ENCODE measurements at places on chromosomes 1 and 21.

GRCh38 chr1:116179419-116179818 is 68.2 kb downstream of the MAB21L3 start:
- no peak for DNase-seq

GRCh38 chr1:235971020-235971419 is 93.9 kb downstream of the NID1 start:
- DNase-seq: no peak

- DNase-seq: no peak
Measured at GRCh38 chr1:26723013-26723991, 27.5 kb downstream of the ARID1A start.

GRCh38 chr1:206059355-206059915 is 6.5 kb downstream of the RHEX start:
- no peak for DNase-seq

DNA sequence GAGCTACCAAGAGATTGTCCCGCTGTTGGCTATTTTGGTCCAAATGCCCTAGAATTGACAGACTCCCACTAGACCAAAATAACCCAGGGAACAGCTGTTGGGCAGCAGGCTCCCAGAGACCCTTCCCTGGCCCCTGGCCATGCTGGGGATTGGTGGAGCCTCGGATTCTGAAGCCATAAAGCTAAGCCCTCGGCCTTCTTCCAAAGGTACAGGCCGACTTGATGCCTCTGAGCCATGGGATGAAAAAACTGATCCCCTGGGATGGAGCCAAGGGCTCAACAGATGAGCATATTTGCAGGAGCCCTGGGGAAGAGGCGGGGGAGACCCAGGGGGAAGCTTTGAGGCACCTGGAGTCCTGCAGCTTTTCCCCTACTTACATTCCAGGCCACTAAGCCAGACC is 1.0 kb upstream of the LRRC38 start:
- DNase-seq: no peak

DNA sequence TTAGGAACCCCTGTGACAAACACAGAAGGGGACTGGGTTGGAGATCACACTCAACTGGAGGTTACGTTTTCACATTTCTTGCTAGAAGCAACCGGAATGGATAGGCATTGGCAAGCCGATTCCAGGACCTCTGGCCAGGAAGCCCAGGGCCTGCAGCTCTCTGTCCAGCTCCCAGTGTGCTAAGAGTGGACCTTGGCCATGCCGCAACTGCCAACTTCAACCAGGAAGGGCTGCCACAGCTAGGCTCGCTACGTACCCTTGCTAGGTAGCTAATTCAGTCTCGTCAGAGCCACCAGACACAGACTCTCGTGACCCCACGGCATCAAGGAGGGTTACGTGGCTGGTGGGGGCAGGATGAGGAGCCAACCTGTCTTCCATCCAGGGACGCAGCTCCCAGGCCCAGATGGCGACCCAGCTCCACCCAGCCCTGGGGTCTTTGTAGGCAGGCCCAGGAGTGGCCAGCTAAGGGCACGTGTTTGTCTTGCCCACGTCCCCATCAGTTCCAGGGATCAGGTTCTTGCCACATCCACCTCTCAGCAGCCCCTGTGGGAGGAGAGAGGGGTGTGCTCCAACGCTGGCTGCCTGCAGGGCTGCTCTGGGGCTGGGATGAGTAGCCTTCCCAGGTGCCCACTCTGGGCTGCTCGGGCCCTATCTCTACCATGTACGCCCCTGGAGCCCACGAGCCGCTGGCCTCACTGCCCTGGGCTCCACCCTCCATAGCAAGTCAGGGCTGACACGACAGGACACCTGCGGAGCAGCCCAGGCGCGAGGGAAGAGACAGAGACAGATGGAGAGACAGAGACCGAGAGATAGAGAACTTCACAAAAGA is 39.2 kb downstream of the UBE2G2 start:
- no peak for DNase-seq

DNA sequence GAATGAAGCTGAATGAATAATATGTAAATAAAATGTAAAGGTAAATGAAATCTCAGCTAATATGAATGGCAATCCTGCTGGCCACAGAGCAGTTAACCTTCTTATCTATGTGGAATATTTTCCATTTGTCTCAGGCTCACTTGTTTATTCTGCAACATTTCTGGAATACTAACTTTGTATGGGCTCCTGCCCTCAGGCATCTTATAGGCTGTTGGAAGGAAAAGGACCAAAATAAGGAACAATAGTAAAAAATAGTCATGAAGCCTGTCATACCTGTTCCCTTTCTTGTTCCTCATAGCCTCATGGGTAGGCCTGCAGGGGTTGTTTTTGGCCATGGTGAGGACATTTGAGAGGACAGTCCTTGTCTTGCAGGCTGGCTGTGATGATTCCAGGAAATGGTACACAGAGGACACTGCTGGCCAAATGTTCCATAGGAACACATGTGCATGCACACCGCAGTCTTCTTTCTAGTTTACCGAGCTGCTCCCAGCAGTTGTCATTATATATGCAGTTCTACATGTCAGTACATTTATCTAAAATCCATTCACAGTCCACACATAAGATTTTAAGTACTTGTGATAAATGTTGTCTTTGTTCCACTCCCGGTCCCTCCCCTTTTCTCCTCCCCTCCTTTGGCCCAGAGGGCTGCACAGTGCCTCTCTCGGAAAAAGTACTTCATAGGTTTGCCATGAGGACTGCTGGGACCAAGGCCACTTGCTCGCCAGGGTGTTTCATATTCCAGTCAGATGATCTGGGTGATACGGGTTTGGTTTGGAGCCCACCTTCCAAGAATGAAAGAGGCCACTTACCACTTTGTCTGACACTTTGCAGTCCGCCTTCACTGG is 15.2 kb upstream of the KCNQ4 start:
- DNase-seq: no peak

GRCh38 chr1:232940262-232940661 is 10.1 kb upstream of the NTPCR start:
- DNase-seq: no peak

GRCh38 chr1:91440847-91441246 is 36.2 kb upstream of the HFM1 start:
- DNase-seq: no peak

DNA sequence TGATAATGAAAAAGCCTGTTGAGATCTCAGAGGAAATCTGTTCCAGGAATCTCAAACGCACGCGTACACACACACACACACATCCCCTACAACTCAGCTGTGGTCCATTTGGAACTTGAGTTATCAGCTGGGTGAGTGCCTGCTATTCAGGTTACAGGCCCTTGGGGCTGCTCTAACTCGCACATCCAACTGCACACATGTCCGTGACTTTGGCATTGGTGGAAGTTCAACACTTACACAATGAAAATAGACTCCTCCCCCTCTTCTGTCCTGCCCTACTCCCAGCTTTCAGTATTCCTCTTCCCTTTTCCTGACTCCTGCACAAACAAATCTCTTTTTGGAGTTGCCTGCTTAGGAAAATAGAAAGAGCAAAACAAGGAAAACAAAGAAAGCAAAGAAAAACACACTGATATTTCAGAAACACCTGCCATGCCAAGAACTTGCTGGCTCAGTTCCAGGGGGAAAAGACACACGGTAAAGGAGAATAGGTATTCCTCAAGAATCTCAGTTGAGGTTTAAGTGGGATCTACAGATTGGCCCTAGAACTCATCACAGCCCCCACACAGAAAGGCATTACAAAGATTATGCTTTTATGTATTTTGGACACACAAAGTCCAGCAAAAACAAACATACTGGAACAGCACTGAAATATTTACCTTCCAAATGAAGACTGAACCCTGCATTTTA is 140.9 kb downstream of the TGFBR3 start:
- no peak for DNase-seq

GRCh38 chr1:155140630-155140953 is 261 bp upstream of the DPM3 start:
- no peak for DNase-seq

DNA sequence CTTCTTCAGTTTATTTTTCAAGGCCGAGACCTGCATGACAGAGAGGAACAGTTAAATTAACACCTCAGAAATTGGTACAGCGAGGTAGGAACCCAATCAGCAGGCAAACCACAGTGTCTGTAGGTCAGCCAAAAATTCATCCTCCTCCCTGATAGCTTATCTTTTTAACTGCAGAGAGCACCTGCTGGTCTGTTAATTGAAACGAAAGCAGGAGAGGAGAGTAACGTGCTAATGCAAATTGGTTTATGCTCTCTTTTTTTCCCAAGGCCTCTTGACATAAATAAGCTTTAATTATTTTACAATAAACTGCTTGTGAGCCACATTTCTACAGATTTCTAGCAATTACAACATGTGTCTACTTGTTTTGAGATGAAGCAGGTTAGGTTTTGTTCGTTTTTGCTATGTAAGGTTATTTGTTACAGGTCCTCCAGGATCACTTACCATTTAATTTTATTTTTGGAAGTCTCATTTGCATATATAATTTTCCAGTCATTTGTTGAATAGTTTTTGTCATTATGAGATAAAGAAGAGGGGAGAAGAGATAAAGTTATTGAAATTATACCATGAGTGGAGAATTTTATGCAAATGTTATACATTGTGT is 179.9 kb downstream of the DENND1B start:
- DNase-seq: no peak

DNA sequence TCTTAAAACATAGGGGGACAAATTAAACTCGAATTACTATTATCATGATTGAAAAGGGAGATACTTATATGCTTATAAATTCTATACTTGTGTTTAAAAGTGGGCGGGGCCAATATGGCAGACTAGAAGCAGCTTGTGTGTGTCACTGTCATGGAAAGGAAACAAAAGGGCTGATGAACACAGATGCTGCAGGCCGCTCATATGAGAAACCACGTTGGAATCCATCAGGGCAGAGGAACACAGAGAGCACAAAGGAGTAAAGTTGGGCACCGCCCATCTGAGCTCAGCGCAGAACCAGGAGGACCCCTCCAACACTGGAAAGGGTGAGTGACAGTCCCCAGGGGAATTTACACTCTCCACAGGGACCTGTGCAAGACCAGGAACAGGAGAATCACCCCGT is 107.0 kb downstream of the SLC5A9 start:
- no peak for DNase-seq

DNA sequence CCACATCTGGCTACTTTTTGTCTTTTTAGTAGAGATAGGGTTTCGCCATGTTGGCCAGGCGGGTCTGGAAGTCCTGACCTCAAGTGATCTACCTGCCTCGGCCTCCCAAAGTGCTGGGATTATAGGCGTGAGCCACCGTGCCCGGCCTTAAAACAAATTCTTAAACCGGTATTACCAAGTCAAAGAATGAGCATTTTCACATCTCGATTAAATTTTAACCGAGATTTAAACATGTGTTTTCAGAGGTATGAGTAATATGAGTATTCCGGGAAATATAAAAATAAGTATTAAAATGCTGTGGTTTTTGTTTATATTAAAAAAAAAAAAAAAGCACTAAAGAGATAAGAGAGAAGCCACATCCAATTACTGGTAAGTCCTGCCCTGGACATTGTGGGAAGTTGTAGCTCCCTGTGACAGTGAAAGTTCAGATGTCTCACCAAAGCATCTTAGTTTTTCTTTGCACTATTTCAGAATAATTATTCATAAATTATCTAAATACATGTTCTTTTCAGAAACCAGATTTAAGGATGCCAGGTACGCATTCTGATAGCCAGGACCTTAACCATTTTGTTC is 24.9 kb downstream of the ZNF281 start:
- DNase-seq: no peak

DNA sequence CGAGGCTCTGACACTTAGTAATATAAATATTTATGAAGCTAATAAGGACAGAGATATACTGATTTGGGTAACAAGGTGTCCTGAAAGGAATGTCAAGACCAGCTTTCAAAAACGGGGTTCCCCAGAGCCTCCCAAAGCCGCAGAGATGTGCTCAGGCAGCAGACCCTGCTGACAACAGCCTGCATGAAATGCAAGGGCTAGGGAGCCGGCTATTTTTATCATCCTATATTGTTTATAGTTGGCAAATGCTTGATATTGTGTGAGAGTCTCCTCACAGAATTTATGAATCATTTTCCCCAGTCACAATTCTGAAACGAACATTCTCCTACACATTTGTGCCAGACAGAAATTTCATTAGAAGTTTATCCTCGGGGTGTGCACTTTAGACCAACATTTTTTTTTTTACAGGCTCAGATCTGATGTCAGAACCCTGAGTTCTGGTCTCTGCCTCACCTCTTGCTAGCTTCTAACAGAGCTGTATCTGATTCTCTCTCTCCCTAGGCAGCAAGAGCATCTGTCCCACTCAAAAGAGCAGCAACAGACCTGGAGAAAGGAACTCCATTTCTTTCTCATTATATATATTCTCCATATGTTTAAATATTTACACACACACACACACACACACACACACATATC is 302.3 kb upstream of the PLD5 start:
- DNase-seq: no peak

DNA sequence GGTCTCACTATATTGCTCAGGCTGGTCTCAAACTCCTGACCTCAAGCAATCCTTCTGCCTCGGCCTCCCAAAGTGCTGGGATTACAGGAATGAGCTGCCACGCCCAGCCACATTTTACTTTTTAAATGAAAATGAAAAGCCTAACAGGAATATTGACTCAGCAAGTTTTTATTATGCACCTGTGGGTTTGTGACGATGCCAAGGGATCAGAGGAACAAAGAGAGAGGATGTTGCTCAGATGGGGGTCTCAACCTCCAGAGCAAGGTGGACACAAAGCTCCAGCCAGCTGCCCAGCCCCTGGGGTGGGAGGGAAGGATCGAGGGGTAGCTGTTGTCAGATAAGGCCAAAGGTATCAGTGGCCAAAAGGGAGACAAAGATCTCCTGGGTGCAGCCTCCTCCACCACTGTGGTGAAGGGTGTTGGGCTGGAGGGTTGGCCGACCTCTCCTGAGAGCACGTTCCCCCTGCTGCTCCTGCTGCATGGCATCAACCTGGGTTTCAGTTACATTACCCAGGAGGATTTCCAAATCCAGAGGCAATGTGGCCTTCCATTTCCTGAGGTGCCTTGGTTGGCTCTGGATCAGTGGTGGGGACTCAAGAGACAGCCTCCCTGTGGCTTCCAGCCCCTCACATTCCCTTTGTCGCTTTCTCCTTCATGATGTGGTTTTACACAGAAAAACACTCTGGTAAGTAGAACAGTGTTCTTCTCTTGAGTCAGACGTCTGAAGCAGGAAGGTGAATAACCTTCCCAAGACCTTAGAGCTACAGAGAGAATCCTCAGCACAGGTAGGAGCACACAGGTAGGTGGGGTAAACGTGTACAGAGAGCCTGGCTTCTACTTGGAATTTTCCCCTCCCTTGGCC is 34.2 kb downstream of the ZNF496 start:
- no peak for DNase-seq

GRCh38 chr1:74280642-74281396 is 45.6 kb downstream of the TNNI3K start:
- no peak for DNase-seq

GRCh38 chr21:34112316-34113033 is 39.1 kb downstream of the MRPS6 start:
- DNase-seq: no peak

- no peak for DNase-seq
Measured at GRCh38 chr1:38785285-38786039, 74.1 kb downstream of the RRAGC start.

- no peak for DNase-seq
Measured at GRCh38 chr1:53073287-53073686, 11.3 kb downstream of the PODN start.

All from stimulated activated CD4-positive, alpha-beta T cell treated with anti-CD3 and anti-CD28 coated beads, TNF-alpha, amount 100 ng/mL, for 1 hour (primary cell).